ENCODE measurements at places on chromosomes 2 and 18. TPM values are rescaled to one million over a fixed set of nuclear protein-coding genes. Genes with fewer than 3 reads are reported as not detected.

GRCh38 chr18:4406856-4407255, 48.3 kb downstream of the DLGAP1 start:
- DNase-seq, result no peak

DNA sequence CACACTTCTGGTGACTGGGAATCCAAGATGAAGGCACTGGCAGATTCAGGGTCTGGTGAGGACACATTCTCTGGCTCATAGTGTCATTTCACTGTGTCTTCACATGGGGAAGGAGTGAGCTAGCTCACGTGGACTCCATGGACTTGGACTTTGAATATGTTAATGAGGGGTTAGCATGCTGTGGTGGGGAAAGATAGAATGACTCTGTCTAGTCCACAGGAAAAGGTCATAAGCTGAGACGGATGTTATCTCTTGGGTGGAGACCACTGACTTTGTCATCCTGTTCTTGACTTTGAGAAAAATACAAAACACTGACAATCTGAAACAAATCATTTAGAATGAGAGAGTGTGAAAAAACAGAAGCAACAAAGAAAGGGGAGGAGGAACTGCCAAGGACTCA, 145.9 kb downstream of the PIK3C3 start:
- no peak for DNase-seq

DNA sequence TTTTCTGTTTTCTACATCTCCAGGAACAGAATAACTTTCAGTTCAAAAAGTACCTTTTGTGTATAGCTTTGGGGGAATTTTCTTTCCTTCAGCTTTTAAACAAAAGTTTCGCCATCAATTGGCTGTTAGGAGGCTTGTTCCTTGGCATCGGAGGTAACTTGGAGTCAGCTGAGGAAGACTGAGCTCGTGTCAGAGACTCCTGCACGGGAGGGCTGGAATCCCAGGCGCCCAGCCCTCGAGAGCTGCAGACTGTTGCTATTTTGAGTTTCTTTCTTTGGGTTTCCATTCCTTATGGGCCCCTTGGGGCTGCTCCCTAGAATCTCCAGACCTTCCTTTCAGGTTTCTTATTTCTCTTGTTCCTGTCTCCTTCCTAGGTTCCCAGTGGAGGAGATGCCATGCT, 8.1 kb downstream of the EMILIN2 start:
- DNase-seq, result no peak

AP1S3 gene
- total RNA-seq, result 16.3 TPM

FECH gene
- 16.9 TPM for total RNA-seq

LIMS3 gene
- 2.0 TPM for total RNA-seq
